ENCODE measurements at places on chromosomes 7 and 10.

DNA sequence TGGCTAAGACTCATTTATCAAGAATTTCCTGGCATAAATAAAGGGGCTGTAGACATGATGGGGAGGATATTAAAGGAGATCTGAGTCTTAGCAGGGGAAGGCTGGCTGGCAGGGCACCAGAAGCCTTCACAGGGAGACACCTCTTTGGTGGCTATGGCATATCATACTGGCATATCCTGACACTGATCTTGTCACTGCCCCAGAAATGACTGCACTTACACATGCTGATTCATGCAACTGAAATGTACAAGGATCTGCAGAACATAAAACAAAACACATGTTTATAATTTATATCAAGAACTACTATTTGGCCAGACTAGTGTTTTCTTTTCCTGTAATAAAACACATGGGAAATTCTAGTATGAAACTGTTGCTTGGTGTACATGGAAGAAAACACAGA is 5.5 kb upstream of the LIPN start:
- no peak for DNase-seq

DNA sequence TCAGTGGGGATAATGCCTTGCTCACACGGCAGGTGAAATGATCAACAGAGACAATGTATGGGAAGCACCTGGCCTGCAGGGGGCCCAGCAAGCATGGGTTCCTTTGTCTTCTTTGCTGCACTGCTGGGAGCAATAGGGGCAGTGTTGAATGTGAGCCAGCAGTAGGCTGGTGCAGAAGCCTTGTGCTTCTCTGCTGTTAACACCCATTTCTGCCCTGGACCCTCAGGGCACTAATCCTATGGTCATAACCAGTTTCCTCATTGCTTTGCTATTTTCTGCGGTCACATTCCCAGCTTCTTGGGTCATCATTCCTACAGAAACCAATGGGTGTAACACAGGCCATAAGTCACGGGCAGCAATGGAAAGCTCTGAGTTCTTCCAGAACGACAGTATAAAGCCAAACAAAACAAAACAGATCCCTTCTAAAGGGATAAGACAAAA is 10.9 kb upstream of the LGI1 start:
- DNase-seq = no peak

DNA sequence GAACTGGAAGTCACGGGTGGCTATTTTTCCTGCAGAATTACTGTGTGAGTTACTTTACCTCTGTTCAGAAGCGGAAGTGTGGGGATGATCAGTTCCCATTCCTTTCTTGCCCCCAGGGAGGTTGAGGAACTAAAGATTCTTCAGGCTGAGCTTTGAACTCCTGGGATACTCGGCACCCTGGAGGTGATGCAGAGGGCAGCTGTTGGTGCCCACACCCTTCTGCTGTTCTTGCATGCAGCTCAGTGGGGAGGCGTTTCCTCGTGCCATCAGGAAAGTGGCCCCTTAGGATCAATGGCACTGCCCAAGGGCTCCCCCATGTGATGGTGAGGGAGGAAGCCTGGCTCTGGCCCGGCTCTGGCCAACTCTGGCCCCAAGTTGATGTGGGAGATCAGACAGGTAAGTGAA is 44.7 kb upstream of the MXI1 start:
- no peak for DNase-seq

DNA sequence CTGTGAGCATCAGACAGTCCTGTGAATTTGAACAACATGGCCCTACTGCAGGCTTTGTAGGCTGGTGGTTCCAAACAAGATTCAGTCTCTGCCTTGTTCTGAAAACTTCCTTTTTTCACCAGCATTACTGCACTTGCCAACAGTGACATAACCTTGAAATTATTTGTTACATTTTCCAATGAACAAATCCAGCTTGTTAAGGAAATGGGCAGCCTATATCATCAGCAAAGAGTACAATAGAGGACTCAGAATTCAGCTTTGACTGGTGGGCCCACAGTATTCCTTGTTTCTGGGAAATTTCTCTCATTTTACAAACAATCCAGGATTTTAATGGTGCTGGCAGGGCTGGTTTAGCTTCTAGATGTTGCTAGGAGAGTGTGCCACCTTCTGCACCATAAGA is 703.7 kb upstream of the FZD8 start:
- no peak for DNase-seq

- DNase-seq = peak; percentile 62
These were observed 100.7 kb upstream of the WAC start for GRCh38 chr10:28432210-28432676.

DNA sequence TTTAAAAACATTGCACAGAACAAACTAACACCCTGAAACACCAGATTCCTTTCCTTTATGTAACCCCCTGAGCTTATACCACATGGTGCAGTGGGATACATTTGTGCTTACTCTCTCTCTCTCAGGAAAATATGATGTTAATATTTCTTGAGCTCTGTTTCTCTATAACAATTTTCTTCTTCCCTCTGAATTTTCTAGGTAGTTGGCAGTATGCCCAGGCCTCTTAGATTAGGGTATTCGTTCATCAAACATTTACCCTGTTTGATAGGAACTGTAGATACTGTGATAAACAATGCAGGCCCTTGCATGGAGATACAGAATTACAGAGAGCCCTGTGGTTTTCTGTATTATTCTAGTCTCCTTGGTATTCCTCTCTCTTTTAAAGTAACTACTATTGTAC is 567.8 kb downstream of the IPMK start:
- no peak for DNase-seq

- no peak for DNase-seq
These were observed 80.4 kb upstream of the MALRD1 start for GRCh38 chr10:18968159-18968558.

- DNase-seq = no peak
These were observed 22.0 kb downstream of the FAM171A1 start for GRCh38 chr10:15349112-15349511.

DNA sequence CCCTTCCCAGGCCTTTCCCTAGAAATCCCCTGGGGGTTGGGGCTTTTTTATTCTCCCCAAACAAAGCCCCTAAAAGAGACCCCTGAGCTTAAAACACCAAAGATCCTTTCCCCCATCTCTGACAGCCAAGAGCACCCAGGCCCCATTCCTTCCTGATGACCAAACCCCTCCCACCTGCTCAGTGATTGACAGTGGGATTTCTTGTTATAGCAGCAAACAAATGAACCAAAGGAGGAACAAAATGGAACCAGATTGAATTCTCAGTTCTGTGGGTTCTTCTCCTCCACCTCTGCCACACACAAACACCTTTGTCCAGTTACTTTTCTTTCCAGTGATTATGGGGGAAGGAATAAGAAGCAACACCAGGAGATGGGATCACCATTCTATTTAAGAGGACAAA is 21.5 kb upstream of the CDHR3 start:
- no peak for DNase-seq

GRCh38 chr10:23345861-23346260 is 1.3 kb upstream of the C10orf67 start:
- no peak for DNase-seq

- no peak for DNase-seq
These were observed 563.6 kb downstream of the SUGCT start for GRCh38 chr7:40698214-40698920.

DNA sequence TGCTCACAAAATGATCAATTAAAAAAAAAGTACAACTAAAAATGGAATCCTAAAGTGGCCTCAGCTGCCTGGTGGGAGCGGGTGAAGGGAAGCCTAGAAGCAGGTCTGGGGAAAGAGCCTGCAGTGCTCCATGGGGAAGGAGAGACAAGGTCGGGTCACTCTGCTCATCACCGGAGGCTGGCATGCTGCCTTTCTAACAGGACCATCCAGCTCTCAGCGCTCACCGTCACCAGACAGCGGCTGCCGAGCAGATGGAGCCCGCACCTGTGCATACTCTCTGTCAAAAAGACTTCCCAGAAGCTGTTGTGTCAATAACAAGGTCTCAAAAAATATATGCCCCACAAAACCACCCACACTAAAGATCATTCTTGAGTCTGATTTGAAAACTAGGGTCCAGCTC is 112.8 kb downstream of the BAMBI start:
- no peak for DNase-seq

GRCh38 chr10:100838986-100839385 is 73.8 kb upstream of the SLF2 start:
- DNase-seq = no peak

GRCh38 chr7:123748171-123748733 is 551 bp downstream of the WASL start:
- DNase-seq = peak; percentile 57

DNA sequence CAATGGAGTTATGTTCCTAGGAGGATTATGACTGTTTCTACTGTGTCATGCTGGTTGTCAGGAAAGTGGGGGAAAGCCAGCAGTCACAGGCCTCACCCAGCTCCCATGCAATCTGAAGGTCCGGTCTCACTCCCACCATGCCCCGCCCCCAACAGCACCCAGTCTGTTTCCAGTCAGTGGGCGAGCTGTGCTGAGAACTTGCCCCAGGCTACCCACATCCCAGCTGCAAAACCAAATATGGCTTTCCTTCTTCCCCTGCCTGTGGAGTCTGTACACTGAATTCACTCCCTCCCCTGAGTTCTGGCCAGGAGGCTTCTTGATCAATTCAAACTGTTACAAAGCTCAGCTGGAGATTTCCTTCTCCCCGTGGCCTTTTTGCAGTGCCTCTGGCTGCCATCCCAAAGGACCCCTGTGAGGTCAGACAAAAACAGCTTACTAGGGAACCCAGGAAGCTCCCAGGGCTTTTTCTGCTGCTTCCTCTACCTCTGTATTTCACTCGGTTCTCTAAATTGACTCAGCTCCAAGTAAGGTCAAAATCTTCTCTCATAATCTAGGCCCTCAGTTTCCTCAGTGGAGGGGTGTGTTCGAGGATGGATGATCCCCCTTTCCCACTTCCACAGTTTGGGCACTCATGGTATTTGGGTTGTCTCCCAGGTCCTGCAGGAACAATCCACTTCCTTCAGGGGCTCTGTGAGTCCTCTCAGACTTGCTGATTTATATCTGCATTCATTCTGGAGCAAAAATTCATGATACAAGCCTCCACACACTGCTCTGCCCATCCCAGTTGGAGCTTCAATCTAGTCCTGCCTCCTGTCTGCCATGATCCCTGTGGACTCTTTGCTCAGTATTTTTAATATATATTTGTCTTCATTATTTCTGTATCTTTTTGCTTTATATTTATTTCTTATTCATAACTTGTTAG is 205.5 kb downstream of the SEMA3D start:
- no peak for DNase-seq

DNA sequence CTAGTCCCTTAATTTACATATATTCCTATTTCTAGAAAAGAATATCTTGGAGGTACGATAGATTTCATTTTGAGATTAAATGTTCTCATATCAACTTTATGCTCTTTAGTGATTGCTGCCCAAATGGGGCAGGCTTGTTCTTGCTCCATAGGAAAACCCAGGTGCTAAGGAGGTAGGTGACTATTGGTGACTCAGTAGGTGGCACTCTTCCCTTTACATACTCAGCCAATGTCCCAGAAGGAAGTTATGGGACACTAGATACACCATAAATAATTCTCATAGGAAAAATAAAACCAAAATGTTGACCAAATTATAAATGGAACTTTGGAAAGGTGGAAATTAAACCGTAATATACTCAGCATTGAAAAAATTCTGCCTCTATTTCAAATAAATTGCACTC is 4.0 kb downstream of the SKAP2 start:
- DNase-seq = no peak

- no peak for DNase-seq
These were observed 25.1 kb downstream of the RHEB start for GRCh38 chr7:151494298-151495284.

- no peak for DNase-seq
These were observed 54.0 kb upstream of the HECW1 start for GRCh38 chr7:43058271-43059066.

- DNase-seq = no peak
These were observed 660.4 kb upstream of the LRRTM3 start for GRCh38 chr10:66265398-66265797.

- DNase-seq = no peak
These were observed 346.3 kb upstream of the ADARB2 start for GRCh38 chr10:2083591-2083990.

- DNase-seq = no peak
These were observed 54.6 kb downstream of the SLIT1 start for GRCh38 chr10:97131181-97131628.

DNA sequence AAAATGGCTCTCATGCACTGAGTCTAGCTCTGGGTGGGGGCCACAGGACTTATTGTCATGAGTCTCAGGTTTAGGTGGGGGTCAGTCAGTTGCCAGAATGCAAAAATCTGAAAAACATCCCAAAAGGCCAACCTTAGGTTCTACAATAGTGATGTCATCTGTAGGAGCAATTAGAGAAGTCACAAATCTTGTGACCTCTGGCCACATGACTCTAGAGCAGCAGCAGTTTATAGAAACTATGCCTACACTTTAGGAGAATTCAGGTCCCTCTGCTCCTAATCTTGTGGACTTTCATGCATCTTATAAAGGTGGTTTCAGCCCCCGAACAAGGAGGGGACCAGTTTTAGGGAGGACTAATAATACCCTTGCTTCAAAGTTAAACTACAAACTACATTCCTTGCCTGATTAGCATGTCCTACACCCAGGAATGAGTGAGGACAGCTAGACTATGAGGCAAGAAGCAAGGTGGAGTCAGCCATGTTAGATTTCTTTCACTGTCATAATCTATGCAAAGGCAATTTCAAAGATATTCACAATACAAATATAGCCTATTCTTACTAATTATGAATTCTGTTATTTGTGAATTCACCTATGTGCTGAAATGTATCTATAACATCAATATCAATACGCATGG is 123.5 kb upstream of the ADCY1 start:
- no peak for DNase-seq

DNA sequence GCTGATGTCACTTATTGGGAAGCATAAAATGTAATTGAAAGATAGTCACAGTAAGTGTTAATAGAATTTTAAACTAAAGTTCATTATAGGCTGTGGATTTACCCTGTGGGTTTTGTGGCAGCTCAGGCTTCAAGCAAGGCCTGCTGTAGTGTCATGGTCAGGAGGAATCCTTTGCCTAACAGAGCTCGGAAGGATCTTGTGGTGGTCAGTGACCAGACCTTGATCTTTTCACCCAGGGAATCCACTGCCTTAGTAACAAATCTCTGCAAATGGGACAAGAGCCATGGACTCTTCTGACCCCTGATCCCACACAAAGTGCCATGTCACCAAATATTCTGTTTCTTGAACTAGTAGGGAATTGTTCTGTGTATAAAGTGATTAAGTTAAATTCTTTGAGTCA is 20.6 kb upstream of the HDAC9 start:
- DNase-seq = no peak

- no peak for DNase-seq
These were observed 5.9 kb upstream of the BHLHA15 start for GRCh38 chr7:98205162-98205845.

- DNase-seq = no peak
These were observed 91.1 kb upstream of the SP4 start for GRCh38 chr7:21336743-21337142.

DNA sequence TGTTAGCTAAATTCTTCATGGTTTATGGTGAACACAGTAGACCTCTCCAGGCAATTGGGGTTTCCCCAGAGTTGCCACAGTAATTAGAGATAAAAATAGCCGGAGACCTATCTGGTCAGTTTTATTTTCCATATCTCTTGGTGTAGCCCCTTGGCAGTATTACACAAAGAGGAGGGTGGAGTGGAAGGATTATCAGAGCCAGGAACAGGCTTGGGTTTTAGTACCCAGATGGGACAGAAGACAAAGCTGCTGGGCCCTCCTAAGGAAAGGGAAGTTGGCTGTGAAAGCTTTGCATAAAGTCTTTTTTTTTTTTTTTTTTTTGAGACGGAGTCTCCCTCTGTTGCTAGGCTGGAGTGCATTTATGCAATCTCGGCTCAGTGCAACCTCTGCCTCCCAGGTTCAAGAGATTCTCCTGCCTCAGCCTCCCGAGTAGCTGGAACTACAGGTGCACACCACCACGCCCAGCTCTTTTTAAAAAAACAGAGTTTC is 9.7 kb downstream of the ZSCAN21 start:
- no peak for DNase-seq

Measured in left cardiac atrium (tissue), 4 donors.